ENCODE measurements at places on chromosomes 5 and 9.

- DNase-seq = no peak
These were observed 471.3 kb downstream of the MAT2B start for GRCh38 chr5:163976696-163977095.

DNA sequence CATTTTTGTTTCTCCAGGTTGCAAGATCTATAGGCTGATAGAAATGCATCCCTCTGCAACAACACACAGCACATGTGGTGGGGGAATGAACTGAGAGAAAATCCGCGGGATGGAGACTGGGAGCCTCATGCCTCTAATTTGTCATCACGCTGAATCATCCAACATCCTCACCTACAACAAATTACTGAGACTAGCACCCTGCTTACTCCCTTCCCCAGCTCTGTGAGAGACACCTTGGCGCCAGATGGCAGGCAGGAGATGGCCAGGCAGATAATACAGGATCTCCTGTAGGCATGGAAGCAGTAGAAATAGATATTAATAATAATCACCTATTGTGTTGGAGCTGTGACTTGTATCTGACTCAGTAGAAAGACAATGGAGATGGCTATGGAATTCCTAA is 276.9 kb downstream of the SEMA5A start:
- DNase-seq = no peak

- no peak for DNase-seq
These were observed 638.9 kb downstream of the RAB3C start for GRCh38 chr5:59221769-59222168.

- DNase-seq = no peak
These were observed 56.6 kb downstream of the SLC36A1 start for GRCh38 chr5:151504006-151504405.

GRCh38 chr5:86175224-86175623 is 442.5 kb upstream of the COX7C start:
- no peak for DNase-seq

- DNase-seq = no peak
These were observed 166.1 kb downstream of the SLC28A3 start for GRCh38 chr9:84174486-84174885.

Data from NCI-H1092 treated with DMSO at 0.1 percent for 48 hours (cell line).